ENCODE measurements at places on chromosomes 1 and 21. TPM values are rescaled to one million over a fixed set of nuclear protein-coding genes. Genes with fewer than 3 reads are reported as not detected.

- H3K4me3 ChIP-seq, result no peak overlapping the region
- no peaks in the 10 kb centered on the region for H3K36me3 ChIP-seq
- no peaks in the 10 kb centered on the region for H3K4me1 ChIP-seq
- H3K27me3 ChIP-seq, result peaks cover 3% of the 10 kb centered on the region
- no peak for DNase-seq
Observed at GRCh38 chr1:99788896-99789295, 22.5 kb upstream of the FRRS1 start.

GRCh38 chr1:12339396-12339795 lies 109.6 kb downstream of the VPS13D start:
- H3K4me1 ChIP-seq, result no peaks in the 10 kb centered on the region
- DNase-seq, result no peak
- no peaks in the 10 kb centered on the region for H3K27me3 ChIP-seq

GRCh38 chr1:93699503-93700168 lies 18.0 kb upstream of the BCAR3 start:
- H3K4me1 ChIP-seq, result peaks cover 24% of the 10 kb centered on the region
- no peak overlapping the region for H3K4me3 ChIP-seq
- no peaks in the 10 kb centered on the region for H3K36me3 ChIP-seq
- DNase-seq, result no peak
- H3K27me3 ChIP-seq, result no peaks in the 10 kb centered on the region

DNA sequence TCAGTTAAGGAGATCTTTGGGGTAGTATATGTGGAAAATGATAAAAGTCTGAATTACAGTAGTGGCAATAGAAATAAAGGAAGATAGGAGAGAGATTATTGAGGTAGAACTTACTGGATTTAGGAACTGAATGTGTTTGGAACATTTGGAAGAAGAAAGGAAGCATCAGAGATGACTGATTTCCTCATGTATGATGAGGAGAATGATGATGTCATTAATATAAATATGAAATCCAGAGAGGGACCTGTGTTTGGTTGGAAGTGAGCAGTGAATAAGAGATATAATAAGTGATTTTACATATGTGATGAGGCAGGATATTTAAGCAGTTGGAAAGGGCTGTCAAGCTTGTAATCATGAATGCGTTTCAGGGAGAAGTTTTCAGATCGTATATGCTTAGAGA lies 86.3 kb downstream of the SYT14 start:
- no peak overlapping the region for H3K4me3 ChIP-seq
- no peaks in the 10 kb centered on the region for H3K27me3 ChIP-seq
- DNase-seq, result no peak
- H3K4me1 ChIP-seq, result no peaks in the 10 kb centered on the region
- no peak overlapping the region for H3K27ac ChIP-seq

DNA sequence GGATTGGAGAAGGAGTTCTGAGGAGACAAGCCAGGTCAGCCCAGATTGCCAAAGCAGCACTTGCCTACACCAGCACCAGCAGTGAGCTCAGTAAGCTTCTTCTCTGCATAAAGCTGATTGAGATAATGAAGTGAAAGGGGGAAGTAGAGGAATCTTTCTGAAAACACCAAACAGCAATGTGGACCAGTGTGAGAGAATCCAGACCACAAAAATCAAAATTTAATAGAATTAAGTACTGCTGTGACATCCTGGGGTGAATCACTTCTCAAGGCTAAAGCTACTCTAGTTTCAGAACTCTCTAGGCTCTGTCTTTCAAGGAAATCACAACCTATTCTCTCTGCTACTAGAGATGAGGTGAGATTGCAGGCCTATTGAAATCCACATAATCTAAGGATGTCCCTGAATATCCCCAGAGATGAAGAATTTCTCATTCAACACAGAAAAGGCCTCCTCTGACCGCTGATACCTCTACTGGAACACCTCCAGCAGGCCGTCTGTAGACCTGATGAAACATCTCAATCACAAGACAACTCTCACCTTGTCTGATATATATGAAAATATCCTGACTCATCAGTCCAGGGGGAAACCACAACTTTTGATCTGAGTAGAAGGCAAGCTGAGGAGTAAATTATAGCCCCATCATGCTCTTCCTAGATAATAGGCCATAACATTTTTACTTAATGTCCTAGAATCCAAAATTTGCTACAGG lies at the start of gene FCRL4:
FCRL4 (minus strand) TSS at position 127 of the 709 bp plus-strand sequence. CDS start 141 bp downstream, outside the sequence.
- no peak for DNase-seq
- H3K36me3 ChIP-seq, result no peaks in the 10 kb centered on the region
- H3K27me3 ChIP-seq, result no peaks in the 10 kb centered on the region
- no peak within 1 kb of the TSS for H3K4me3 ChIP-seq

GRCh38 chr21:38297871-38298270 lies 41.1 kb downstream of the KCNJ15 start:
- H3K4me1 ChIP-seq, result peaks cover 24% of the 10 kb centered on the region
- no peaks in the 10 kb centered on the region for H3K27me3 ChIP-seq
- no peak for DNase-seq
- no peak overlapping the region for H3K4me3 ChIP-seq

GRCh38 chr1:22457345-22457744 lies 5.7 kb downstream of the ZBTB40 start:
- H3K27me3 ChIP-seq, result no peaks in the 10 kb centered on the region
- peaks cover 7% of the 10 kb centered on the region for H3K4me1 ChIP-seq
- no peak overlapping the region for H3K27ac ChIP-seq
- no peak for DNase-seq
- no peaks in the 10 kb centered on the region for H3K36me3 ChIP-seq
- H3K4me3 ChIP-seq, result no peak overlapping the region

DNA sequence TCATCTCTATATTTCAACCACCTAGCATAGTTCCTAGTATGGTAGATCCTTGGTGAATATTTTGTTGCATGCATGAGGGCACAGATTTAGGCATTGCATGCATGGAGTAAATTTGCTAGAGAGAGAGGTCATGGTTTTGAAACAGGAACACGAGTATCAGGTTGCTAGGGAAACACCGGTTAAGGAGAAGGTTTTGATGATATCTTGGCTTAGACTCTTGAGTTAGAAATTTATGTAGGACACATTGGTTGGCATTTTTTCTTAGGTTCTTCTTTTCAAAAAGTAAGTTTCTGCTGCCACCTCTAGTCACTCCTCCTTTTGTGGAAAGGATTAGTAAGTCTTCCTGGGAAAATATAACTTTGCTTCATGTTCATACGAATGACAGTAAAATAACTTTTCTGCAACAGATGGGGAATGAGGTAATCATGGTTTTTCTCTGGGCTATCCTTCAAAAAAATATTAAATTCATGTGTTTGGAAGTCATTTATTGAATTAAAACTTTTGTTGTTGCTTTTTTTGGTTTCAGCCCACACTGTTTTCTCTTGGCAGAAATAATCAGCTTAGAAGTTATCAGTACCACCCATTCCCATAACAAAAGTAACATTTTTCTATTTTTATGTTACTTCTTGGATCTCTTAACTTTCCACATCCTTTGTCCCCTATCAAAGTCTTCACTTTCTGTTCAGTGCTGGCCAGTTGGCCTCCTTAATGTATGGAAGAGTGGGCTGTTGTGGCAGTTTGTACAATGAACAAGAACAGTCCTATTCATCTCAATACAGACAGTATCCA lies 97.3 kb downstream of the PLA2G4A start:
- H3K27me3 ChIP-seq, result no peaks in the 10 kb centered on the region
- no peak for DNase-seq
- no peak overlapping the region for H3K4me3 ChIP-seq
- H3K27ac ChIP-seq, result no peak overlapping the region
- H3K36me3 ChIP-seq, result no peaks in the 10 kb centered on the region

GRCh38 chr1:241157435-241157834 lies 199.6 kb downstream of the RGS7 start:
- no peaks in the 10 kb centered on the region for H3K4me1 ChIP-seq
- no peak overlapping the region for H3K4me3 ChIP-seq
- no peaks in the 10 kb centered on the region for H3K27me3 ChIP-seq
- no peak for DNase-seq
- H3K36me3 ChIP-seq, result no peaks in the 10 kb centered on the region

- H3K4me3 ChIP-seq, result no peak overlapping the region
- no peaks in the 10 kb centered on the region for H3K36me3 ChIP-seq
- peaks cover 2% of the 10 kb centered on the region for H3K27me3 ChIP-seq
- no peak for DNase-seq
- no peaks in the 10 kb centered on the region for H3K4me1 ChIP-seq
- no peak overlapping the region for H3K27ac ChIP-seq
Observed at GRCh38 chr1:240004086-240004749, 87.5 kb upstream of the FMN2 start.

GRCh38 chr1:220281159-220281574 lies 8.9 kb upstream of the RAB3GAP2 start:
- peak; percentile 14 for DNase-seq
- H3K27ac ChIP-seq, result no peak overlapping the region
- H3K4me1 ChIP-seq, result no peaks in the 10 kb centered on the region
- H3K27me3 ChIP-seq, result peaks cover 19% of the 10 kb centered on the region

UBE2U gene
- total RNA-seq, result not detected

KRTAP19-1 gene
- not detected for total RNA-seq

FAM151A gene
- not detected for total RNA-seq

RIPPLY3 gene
- not detected for total RNA-seq

C1QA gene
- not detected for total RNA-seq

KRTAP26-1 gene
- total RNA-seq, result not detected

All from astrocyte (in vitro differentiated cells and primary cell).